ENCODE measurements at places on chromosomes 11 and 22. TPM values are rescaled to one million over a fixed set of nuclear protein-coding genes. Genes with fewer than 3 reads are reported as not detected.

Gene ART5
- total RNA-seq = not detected

Gene FUT4
- 1.6 TPM for total RNA-seq

Gene CASP5
- not detected for total RNA-seq

Gene VSTM5
- total RNA-seq = not detected

Gene ACRV1
- total RNA-seq = not detected

Gene CENPM
- 16.5 TPM for total RNA-seq

Gene TMPRSS13
- total RNA-seq = 92.0 TPM

Gene ABTB2
- 15.6 TPM for total RNA-seq

Gene UCP2
- total RNA-seq = 9.8 TPM

Gene CHCHD10
- 32.6 TPM for total RNA-seq

Gene PHF21B
- total RNA-seq = not detected

Gene MLC1
- total RNA-seq = 0.81 TPM

Gene ASPHD2
- total RNA-seq = 2.7 TPM

Gene CD3E
- total RNA-seq = 3.3 TPM

Gene COPB1
- total RNA-seq = 62.8 TPM

Gene GAB4
- not detected for total RNA-seq

Gene BIRC3
- total RNA-seq = 4.0 TPM

Gene OR6A2
- not detected for total RNA-seq

Gene MB
- 4.3 TPM for total RNA-seq

Gene OR4C5
- total RNA-seq = not detected

Gene MUC2
- 0.05 TPM for total RNA-seq

Gene GRM5
- not detected for total RNA-seq

Gene TBX10
- total RNA-seq = not detected

Gene CNTF
- total RNA-seq = 3.5 TPM

Gene COA4
- 58.7 TPM for total RNA-seq

Gene MS4A3
- not detected for total RNA-seq

Gene RIN1
- total RNA-seq = 73.6 TPM

Gene GRAMD1B
- 0.42 TPM for total RNA-seq

Gene PPP6R3
- 98.3 TPM for total RNA-seq

Gene OR5A1
- total RNA-seq = 0.04 TPM

Gene TST
- total RNA-seq = 23.2 TPM

Gene UBQLN3
- not detected for total RNA-seq

Gene PATE2
- total RNA-seq = not detected

Gene BIK
- 11.3 TPM for total RNA-seq

Gene TMEM151A
- not detected for total RNA-seq

Gene OTUB1
- total RNA-seq = 94.9 TPM

Gene TRIM48
- not detected for total RNA-seq

Gene MIOX
- total RNA-seq = not detected

Gene CHRM1
- total RNA-seq = 5.4 TPM

Gene ZP1
- total RNA-seq = not detected

Gene MS4A8
- not detected for total RNA-seq

Gene RFPL2
- total RNA-seq = not detected

Gene TRIM29
- 1,457 TPM for total RNA-seq

Gene MRPL17
- total RNA-seq = 30.8 TPM

Gene PANX2
- total RNA-seq = 2.8 TPM

Gene POU2AF2
- total RNA-seq = not detected

Gene SLC17A6
- total RNA-seq = not detected

Gene CD81
- total RNA-seq = 299 TPM

Gene GALNT18
- 26.0 TPM for total RNA-seq

Gene GSTT2
- total RNA-seq = not detected

Gene A4GALT
- total RNA-seq = 10.7 TPM

Gene LARGE1
- total RNA-seq = 21.7 TPM

Gene HEPHL1
- total RNA-seq = 2.6 TPM
